ENCODE measurements at places on chromosomes 2 and 18. TPM values are rescaled to one million over a fixed set of nuclear protein-coding genes. Genes with fewer than 3 reads are reported as not detected.

DNA sequence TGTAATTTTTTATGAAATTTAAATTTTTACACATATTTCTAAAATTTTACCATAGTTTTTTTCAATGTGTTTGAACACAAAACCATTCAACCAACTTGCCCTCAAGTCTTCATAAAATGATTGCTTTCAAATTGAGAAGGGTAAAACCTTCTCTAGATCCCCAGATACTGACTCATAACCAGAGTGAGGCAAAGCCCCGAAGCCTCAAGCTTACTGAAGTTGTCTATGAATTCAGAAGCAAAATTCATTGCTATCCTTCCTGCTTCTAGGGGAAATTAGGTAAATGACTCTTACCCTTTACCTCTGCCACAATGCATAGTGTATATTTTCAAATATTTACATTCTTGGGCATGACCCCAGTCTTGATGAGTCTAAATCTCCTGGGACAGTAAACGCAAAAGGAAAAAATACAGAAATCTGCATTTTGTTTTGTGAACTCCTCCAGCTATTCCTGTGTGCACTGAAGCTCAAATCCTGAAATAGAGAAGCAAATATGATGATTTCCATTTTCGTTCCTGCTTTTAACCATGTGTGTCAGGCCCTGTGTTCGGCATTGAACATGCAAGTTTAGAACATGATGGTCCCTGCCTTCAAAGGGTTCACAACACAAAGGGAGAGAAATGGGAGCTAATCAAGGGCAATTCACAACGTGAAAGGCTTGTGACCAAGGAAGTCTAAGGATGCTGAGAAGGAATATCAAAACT is 246.3 kb downstream of the SUCLG1 start:
- no peak for DNase-seq

The COBLL1 gene
- 7.1 TPM for polyA plus RNA-seq

GRCh38 chr18:40939656-40940515 is 1015.1 kb upstream of the PIK3C3 start:
- DNase-seq = no peak

GRCh38 chr2:160574468-160575140 is 81.0 kb upstream of the RBMS1 start:
- no peak for DNase-seq

All from sigmoid colon (tissue), 7 donors.